GM23338 (cell line): ENCODE measurements at places on chromosomes 7 and 10. TPM values are rescaled to one million over a fixed set of nuclear protein-coding genes. Genes with fewer than 3 reads are reported as not detected.
A peak's percentile ranks its signal among the peaks of the same experiment; 100 is the strongest.

DNA sequence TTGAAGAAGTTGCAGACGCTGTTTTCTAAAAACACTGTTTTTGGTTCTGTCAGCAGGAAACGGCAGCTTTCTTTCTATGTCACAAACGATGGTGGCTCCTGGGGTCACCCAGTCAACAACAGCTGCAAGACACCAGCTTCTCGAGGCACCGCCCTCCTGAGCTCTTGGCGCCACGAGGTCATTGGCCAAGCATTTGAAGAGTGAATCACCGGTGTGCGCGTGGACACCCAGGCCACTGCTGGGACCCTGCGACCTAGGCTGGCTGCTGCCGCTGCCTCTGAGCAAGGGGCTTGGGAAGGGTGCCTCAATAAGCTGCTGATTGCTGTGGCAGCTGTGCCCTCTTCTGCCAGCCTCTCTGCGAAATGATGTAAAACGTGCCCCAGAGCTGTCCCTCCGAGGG is 22.5 kb upstream of the VIPR2 start:
- no peak overlapping the region for H3K27ac ChIP-seq
- no peak overlapping the region for H3K4me3 ChIP-seq
- H3K27me3 ChIP-seq: no peaks in the 10 kb centered on the region

- no peak overlapping the region for H3K27ac ChIP-seq
- no peaks in the 10 kb centered on the region for H3K27me3 ChIP-seq
- DNase-seq: no peak
- H3K4me3 ChIP-seq: no peak overlapping the region
- no peaks in the 10 kb centered on the region for H3K4me1 ChIP-seq
- H3K36me3 ChIP-seq: no peaks in the 10 kb centered on the region
Observed at GRCh38 chr7:29063236-29063635, 83.1 kb downstream of the CPVL start.

- DNase-seq: no peak
- H3K4me3 ChIP-seq: no peak overlapping the region
- peaks cover 1% of the 10 kb centered on the region for H3K4me1 ChIP-seq
- no peaks in the 10 kb centered on the region for H3K27me3 ChIP-seq
- H3K36me3 ChIP-seq: no peaks in the 10 kb centered on the region
Observed at GRCh38 chr10:18483516-18484186, 167.7 kb downstream of the NSUN6 start.

GRCh38 chr10:4121502-4122380 is 336.7 kb upstream of the KLF6 start:
- H3K36me3 ChIP-seq: no peaks in the 10 kb centered on the region
- H3K4me1 ChIP-seq: no peaks in the 10 kb centered on the region
- H3K4me3 ChIP-seq: no peak overlapping the region
- no peaks in the 10 kb centered on the region for H3K27me3 ChIP-seq
- DNase-seq: no peak

DNA sequence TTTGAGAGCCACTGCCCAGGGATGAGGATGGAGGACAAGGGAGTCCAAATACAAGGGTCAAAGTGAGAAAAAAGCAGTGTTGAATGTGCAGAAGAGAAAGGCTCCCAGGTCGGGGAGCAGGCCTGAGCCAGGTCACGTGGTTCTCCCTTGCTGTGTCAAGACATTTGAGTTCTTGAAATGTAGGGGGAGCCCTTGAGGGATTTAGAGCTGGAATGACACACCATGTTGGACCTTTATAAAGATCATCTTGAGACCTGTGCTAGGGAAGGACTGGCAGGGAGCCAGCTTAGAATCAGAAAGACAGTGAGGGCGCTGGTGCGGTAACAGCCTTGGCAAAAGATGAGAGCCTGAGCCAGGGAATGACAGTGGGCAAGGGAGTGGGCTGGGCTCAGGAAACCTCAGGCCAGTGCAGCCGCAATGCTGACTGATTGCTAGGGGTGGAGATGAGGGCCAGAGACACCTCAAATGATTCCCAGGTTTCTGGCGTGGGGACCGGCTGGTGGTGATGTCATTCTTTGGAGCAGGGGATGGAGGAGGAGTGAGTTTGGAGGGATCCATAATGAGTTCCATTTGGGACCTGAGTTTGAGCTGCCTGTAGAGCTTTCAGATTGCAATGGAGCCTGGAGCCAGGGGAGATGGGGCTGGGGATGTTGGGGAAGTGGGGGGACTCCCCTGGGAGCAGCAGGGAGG is 120.1 kb downstream of the PTPN20 start:
- no peak overlapping the region for H3K27ac ChIP-seq
- no peaks in the 10 kb centered on the region for H3K36me3 ChIP-seq
- H3K27me3 ChIP-seq: no peaks in the 10 kb centered on the region

GRCh38 chr7:22627136-22627535 is 99.9 kb upstream of the IL6 start:
- no peak overlapping the region for H3K4me3 ChIP-seq
- H3K27ac ChIP-seq: no peak overlapping the region
- H3K27me3 ChIP-seq: no peaks in the 10 kb centered on the region
- no peaks in the 10 kb centered on the region for H3K36me3 ChIP-seq

DNA sequence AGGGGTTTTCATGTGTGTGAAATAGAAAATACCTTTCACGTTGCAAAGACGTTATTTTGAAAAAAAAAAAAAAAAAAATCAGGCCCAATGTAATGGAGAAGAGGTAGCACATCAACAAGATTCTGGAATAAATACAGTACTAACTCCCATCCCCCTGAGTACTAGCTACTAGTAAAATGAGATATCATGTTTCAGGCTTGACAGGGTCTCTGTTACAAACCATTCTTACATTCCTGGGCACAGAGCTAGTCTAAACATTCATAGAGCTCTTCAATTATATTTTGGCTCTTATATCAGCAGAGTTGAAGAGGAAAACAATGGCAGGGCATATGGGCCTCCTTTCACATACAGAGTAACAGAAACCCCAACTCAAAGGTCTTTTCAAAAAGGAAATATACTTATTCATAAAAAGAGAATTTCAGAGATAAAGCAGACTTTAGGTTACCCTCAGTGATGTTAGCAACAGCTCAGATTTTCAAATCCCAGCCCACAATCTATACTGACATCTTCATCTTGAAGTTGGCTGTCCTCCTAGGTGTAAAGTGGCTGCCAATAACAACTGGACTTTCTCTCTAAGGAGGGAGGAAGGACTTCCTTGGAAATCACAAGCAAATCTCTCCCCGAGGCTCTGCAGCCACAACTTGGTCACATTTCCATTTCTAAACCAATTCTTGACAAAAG is 18.6 kb downstream of the C7orf33 start:
- no peak for DNase-seq
- no peaks in the 10 kb centered on the region for H3K27me3 ChIP-seq
- peaks cover 26% of the 10 kb centered on the region for H3K4me1 ChIP-seq
- H3K27ac ChIP-seq: no peak overlapping the region
- H3K36me3 ChIP-seq: no peaks in the 10 kb centered on the region
- no peak overlapping the region for H3K4me3 ChIP-seq

- DNase-seq: no peak
- H3K4me3 ChIP-seq: no peak overlapping the region
- peaks cover 6% of the 10 kb centered on the region; the same call in 1 of the 2 replicates for H3K4me1 ChIP-seq
- no peaks in the 10 kb centered on the region for H3K27me3 ChIP-seq
- no peak overlapping the region for H3K27ac ChIP-seq
- no peaks in the 10 kb centered on the region for H3K36me3 ChIP-seq
Observed at GRCh38 chr7:143519411-143520131, 41.9 kb downstream of the TAS2R41 start.

- no peak overlapping the region for H3K4me3 ChIP-seq
- no peak for DNase-seq
- H3K27me3 ChIP-seq: no peaks in the 10 kb centered on the region
- no peaks in the 10 kb centered on the region for H3K36me3 ChIP-seq
Observed at GRCh38 chr7:105325216-105325904, 63.4 kb downstream of the SRPK2 start.

DNA sequence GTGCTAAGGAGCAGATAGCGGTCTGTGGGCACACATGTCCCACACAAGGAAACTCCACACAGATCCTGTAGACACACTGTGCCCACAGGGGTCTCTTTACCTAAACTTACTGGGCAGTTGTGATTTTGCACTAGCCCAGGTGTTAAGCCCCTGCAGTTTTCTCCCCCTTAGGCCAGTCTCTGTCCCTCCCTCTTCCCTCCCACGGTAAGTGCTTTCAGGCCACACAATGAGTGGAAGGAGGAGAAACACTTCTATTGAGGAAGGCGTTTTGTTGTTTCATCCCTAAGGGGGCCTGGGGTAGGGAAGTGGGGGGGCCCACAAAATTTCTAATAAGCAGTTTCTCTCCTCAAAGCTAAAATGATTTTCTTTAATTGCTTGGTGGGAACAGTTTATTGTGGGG is 51.4 kb downstream of the FBXW4 start:
- peak overlapping the region; percentile 95 for H3K27ac ChIP-seq
- H3K36me3 ChIP-seq: 0 out of 2 replicates have a peak, but pooled peaks cover 4% of the 10 kb centered on the region
- H3K4me1 ChIP-seq: peaks cover 32% of the 10 kb centered on the region
- H3K27me3 ChIP-seq: no peaks in the 10 kb centered on the region
- peak; percentile 29 for DNase-seq

GRCh38 chr10:71909399-71910083 is 54.7 kb upstream of the CHST3 start:
- no peak for DNase-seq
- no peak overlapping the region for H3K27ac ChIP-seq
- H3K4me3 ChIP-seq: no peak overlapping the region
- no peaks in the 10 kb centered on the region for H3K4me1 ChIP-seq
- H3K36me3 ChIP-seq: no peaks in the 10 kb centered on the region
- H3K27me3 ChIP-seq: no peaks in the 10 kb centered on the region

DNA sequence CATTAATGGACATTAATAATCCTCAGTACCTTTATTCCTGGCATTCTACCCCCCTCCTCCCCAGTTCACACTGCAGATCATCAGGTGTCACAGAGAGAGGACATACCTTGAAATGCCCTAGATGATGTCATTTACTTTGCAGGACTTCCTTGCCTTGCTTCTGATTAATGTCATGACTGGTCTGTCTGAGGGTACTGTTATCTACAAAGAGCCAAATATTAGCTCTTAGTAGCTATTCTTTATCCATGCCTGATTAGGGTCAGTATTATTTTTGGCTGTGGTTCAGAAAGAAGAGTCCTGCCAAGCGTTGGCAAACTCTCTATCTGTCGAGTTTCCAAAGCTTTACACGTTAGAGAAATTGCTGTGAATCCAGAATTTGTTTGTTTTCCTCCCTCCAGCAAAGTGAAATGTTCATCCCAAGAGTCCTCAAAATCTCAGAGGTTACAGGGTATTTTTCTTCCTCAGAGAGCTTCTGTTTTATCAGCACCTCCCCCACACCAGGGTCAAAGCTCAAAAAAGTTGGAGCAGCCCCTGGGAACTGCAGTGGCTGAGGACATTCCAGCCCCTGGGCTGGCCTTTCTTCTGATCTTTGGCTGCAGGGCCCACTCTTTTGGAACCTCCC is 12.6 kb downstream of the SCD start:
- no peaks in the 10 kb centered on the region for H3K27me3 ChIP-seq
- no peak overlapping the region for H3K4me3 ChIP-seq
- DNase-seq: no peak
- H3K36me3 ChIP-seq: peaks cover 79% of the 10 kb centered on the region
- peak overlapping the region; percentile 93 for H3K27ac ChIP-seq
- peaks cover 52% of the 10 kb centered on the region for H3K4me1 ChIP-seq

- peak; percentile 81 for DNase-seq
- H3K4me1 ChIP-seq: peaks cover 9% of the 10 kb centered on the region
- H3K27me3 ChIP-seq: no peaks in the 10 kb centered on the region
Observed at GRCh38 chr10:103752680-103753248, 102.6 kb downstream of the SH3PXD2A start.

DNA sequence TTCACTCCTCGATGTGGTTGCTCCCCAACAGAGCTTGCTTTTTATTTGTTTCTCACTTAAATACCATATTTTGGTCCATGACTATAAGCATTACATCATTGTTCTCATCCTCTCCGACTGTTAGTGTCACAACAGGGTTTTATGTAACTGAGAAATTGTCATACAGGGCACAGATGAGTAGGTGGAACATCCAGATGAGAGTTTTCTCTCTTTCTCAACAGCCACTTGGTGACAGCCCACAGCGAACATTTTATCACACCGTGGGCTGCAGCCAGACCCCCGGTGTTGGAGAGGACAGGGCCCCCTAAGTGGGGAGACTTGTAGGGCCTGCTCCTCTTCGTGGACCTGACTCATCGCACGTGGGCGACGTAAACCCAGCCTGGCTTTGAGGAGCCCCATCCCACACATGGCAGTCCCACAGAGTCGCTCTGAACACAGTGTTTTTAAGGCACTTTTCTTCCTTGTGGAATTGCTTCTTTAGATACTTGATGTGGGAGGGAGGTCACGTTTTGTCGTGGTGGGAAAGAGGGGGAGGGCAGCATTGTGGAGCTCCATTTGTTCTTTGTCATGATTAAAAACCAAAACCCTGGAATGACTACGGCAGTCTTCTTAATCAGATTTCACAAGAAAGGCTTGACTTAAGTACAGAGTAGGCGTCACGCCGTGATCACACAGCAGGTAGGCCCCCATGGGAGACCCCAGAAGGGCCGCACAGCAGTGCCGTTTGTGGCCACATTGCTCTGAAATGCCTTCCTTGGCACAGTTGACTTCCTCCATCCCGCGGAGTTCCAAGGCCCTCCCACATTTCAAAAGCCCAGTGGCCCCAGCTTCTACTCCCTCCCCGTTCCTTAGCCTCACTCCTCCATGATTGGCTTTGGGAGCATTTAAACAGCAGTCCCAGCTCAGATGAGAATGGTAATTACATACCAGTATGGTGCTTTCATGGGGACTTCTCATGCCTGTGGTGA is 220.6 kb downstream of the CCDC3 start:
- no peaks in the 10 kb centered on the region for H3K27me3 ChIP-seq
- no peaks in the 10 kb centered on the region for H3K4me1 ChIP-seq
- H3K36me3 ChIP-seq: no peaks in the 10 kb centered on the region
- no peak overlapping the region for H3K27ac ChIP-seq

- no peaks in the 10 kb centered on the region for H3K4me1 ChIP-seq
- no peak overlapping the region for H3K4me3 ChIP-seq
- peak; percentile 18 for DNase-seq
Observed at GRCh38 chr7:71987200-71987767, 424.9 kb downstream of the CALN1 start.

DNA sequence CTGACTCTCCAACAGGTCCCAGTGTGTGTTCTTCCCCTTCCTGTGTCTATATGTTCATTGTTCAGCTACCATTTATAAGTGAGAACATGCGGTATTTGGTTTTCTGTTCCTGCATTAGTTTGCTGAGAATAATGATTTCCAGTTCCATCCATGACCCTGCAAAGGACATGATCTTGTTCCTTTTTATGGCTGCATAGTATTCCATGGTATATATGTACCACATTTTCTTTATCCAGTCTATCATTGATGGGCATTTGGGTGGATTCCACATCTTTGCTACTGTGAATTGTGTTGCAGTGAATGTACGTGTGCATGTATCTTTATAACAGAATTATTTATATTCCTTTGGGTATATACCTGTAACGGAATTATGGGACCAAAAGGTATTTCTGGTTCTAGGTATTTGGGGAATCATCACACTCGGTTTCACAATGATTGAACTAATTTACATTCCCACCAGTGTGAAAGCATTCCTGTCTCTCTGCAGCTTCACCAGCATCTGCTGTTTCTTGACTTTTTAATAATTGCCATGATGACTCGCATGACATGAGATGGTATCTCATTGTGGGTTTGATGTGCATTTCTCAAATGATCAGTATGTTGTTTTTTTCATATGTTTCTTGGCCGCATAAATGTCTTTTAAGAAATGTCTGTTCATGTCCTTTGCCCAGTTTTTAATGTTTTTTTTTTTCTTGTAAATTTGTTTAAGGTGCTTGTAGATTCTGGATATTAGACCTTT is 60.2 kb downstream of the LSMEM1 start:
- no peaks in the 10 kb centered on the region for H3K27me3 ChIP-seq
- no peak for DNase-seq
- no peaks in the 10 kb centered on the region for H3K36me3 ChIP-seq
- H3K27ac ChIP-seq: no peak overlapping the region
- no peak overlapping the region for H3K4me3 ChIP-seq
- no peaks in the 10 kb centered on the region for H3K4me1 ChIP-seq

Gene CYP3A4
- not detected in 2 replicates for total RNA-seq

Gene INMT
- total RNA-seq: 0.19 and 1.1 TPM in 2 replicates

Gene EN2
- not detected in 2 replicates for total RNA-seq

Gene PLCE1
- total RNA-seq: 0.08 and 0.10 TPM in 2 replicates
